ENCODE measurements at places on chromosomes 7 and 10.

DNA sequence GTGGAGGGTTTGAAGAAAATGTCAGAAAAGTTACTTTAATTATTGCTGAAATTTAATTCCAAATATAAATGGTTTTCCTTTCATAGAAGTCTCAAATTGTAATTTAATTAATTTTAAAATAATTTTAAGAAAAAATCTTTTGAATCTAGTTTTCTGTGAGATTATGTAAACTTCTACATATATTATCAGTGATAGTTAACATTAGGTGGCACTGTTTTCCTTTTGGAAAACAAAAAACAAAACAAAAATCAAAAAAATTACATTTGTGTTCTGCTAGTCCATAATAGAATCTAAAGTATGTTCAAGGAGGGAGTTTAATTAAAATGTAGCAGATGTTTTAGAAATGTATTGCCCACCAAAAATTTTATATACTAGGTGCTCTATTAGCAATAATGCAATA lies 1456.7 kb downstream of the REEP3 start:
- no peak for DNase-seq

DNA sequence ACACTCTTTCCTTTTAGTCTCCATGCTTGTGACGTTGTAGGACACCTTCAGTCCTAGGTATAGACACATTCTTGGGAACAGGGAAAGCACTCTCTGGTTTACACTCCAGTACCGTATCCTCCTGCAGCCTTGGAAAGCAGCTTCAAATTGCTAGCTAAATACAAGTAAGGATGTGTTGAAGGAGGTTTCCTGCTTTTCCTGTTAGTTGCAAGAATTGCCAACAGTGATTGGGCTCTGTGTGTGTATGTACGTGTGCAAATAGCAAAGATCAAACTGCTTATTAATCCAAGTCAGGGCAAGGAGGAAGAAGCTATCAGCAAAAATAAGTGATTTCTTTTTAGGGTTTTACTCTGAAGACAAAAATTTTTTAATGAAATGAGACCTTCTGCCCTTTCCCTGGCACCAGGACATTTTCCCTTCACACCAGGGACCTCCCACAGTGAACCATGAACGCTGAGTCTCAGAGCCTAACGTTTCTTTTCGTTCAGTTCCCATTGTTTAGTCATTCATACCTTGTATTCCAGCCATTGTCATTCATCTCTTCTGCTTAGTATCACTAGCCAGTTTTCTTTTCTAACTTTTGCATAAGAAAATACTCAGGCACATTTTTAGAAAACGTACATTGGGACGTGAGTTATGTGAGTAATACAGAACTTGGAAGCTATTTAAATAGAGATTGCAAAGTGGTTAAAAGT lies 36.9 kb upstream of the AUTS2 start:
- DNase-seq: no peak

DNA sequence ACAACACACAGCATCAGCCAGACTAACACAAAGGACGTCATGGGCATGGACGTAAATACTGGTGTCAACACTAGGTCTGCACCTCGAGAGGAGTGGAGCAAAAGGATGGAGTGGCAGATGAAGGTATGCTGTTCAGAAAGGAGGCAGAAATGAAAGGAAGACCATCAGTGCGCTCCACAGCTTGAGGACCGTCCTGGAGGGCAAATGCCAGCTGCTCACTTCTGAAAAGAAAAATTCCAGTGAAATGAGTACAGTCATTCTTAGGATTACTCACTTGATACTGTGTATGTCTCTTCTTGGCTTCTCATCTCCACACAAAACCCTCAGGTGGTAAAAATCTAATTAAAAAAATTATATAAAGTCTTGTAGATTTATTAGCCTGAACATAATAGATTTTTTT lies 44.8 kb downstream of the EGFR start:
- DNase-seq: no peak

DNA sequence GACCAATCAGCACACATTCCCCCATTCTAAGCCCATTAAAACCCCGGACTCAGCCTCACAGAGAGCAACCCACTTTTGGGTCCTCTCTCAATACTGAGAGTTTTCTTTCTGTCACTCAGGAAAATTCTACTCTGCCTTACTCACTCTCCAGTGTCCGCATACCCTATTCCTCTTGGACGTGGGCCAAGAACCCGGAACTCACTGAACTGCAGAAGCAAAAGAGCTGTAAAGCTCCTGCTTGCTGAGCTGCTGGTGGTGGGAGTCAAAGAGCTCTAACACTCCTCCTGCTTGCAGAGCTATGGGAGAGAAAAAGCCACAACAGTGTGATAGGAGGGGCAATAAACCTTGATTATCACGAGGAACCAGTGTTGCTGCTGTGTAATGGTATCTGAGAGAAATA lies 386.9 kb downstream of the POM121L12 start:
- DNase-seq: no peak

- DNase-seq: no peak
These were observed 49.8 kb upstream of the LEP start for GRCh38 chr7:128191136-128191844.

- DNase-seq: no peak
These were observed 398.0 kb downstream of the NXPH1 start for GRCh38 chr7:8831376-8831775.

DNA sequence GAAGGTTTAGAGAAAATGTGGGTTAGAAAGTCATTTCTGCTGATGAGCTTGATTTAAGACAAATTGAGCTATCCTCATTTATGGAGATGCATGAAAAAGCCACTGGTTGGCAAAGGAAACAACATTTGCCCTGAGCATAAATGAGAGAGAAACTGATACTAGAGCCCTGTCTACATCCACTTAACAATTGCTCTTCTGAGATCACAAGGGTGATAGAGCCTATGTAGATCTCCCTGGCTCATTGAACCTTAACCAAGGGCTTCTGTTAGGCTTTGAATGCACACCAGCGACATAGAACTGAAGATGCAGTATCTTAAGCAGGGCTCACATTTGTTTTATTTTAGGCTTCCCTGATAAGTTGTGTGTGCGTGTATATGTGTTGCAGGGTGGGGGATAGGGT lies 35.0 kb downstream of the GPR141 start:
- no peak for DNase-seq

DNA sequence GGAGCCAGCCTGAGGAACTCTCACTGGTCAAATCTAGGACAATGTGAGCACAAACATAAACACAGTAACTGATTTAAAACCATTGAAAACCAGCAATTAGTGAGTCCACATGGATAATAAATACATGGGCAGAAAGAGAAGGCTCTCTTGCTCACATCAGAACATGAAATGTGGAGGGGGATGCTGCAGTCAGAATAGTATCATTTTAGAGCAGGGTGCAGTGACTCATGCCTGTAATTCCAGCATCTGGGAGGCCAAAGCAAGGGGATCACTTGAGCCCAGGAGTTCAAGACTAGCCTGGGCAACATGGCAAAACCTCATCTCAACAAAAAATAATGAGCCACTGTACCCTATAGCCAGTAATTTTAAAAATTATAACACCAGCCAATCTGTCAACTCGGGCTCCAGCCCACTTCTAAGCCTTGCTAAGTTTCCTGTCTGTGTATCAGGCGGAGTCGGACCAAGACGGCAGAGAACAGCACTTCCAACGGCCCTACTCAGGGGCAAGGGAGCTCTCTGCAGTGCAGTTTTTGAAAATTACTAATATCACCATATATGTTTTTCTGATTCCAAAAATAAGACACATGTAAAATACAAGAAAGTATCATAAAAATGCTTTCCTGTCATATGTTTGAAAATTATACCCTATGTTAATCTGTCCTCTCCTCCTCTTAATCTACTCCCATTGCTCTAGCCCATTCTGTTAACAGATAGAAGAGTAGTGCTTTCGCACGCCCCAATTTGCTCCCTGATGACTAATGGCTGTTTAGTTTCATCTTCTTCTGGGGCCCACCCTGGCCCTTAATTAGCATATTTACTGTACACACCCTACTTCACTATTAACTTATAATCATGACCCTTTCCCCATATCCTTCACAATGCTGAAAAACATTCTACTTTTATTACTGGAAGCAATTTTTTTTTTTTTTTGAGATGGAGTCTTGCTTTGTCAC lies 17.1 kb downstream of the URGCP start:
- DNase-seq: no peak

DNA sequence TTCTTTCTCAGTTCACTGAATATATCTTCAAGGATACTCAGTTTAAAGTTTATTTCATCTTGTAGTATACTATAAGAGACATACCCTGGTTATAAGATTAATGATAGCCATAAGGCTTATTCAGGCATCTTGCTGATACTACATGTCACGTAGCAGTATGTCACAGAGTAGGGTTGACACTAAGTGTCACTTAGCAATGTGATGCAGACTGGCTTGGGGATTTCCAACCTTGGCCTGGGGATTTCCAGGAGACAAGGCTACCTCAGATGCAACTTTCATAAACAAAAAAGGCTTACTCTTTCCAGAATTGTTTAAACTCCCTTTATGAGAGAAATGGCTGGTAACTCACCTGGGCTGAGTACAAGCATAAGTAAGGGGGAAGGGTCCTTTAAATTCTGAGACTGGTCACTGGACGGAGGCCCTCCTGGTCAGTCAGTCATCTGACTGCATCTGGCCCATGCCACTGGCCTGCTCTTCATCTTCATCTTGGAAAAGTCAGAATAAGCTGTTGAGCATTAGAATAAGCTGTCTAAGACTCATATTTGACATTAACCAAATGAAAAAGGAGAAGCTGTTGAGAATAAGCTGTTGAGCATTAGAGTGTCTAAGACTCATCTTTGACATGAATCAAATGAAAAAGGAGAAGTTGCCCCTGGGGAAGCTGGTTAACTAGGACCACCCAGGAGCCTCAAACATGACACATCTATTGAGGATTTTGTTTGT lies 9.5 kb downstream of the SLC13A1 start:
- no peak for DNase-seq

- no peak for DNase-seq
These were observed 509.5 kb upstream of the CELF2 start for GRCh38 chr10:10508211-10508610.

DNA sequence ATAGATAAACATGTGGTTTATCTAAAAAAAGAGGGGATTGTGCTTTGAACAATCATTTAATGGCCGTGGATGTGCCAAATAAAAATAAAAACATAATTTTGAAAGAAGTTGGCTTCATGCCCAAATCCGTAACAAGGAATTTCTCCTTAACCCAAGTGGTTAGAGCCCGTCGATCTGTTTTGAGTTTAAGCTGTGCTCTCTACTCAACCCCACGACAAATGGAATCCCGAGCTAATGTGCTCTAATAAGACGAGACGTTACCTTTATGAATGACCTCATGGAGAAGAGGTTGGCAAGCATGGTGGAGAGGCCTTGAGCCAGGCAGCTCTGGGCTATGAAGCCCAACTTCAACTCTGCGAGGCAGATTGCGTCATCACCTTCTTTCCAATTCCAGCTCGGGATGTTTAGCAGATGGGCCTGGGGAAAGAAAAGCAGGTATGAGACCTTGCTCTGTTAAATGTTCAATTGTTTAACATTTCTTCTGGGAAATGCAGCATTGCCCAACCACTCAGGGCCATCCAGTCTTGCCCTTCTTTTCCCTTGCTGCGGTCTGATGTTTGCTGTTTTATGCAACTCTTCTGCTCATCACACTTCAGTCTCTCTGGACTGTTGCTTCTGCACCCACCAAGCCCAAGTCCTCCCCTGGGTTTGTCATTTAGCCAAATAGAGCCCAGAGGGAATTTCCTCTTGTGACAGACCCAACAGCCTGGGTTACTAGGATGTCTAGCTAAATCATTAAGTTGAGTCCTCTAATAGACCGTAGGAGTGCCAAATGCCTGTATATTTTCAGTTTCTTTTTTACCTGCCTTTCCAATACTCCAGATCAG lies 564.6 kb downstream of the KCNMA1 start:
- no peak for DNase-seq

DNA sequence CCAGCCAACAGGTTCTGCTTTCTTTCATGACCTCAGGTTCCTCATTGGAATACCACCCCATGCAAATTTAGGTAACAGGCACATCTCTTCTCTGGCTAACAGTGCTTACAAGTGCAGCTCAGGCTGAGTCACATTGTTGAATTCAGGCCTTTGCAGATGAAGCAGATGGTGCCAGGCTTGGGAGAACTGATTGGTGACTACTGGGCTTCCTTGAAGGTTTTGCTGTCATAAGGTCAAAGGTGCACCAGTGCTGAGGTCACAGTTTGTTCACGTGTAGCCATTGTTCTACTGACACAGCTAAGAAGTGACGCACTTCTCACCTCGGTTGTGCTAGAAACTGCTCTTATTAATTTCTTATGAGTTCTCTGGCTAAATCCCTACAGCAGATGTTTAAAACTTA lies 128.6 kb upstream of the BMPER start:
- DNase-seq: no peak

DNA sequence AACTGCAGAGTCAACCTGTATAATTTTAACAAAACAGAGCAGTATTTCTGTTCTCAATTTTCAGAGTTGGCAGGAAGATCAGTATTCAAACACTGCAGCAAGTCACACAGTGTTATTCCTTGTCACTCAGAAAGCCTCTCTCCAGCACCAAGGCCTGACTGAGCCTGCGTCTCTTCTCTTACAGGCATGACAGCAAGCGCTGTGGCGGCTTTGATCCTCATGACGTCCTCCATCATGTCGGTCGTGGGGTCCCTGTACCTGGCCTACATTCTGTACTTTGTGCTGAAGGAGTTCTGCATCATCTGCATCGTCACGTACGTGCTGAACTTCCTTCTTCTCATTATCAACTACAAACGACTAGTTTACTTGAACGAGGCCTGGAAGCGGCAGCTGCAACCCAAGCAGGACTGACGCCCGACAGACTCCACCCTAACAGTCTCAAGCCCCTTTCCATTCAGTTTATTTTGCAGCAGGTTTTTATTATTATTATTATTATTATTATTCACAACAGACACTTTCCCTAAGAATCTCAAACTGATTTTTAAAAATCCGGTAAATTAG lies 28.0 kb downstream of the GUSB start:
- no peak for DNase-seq

DNA sequence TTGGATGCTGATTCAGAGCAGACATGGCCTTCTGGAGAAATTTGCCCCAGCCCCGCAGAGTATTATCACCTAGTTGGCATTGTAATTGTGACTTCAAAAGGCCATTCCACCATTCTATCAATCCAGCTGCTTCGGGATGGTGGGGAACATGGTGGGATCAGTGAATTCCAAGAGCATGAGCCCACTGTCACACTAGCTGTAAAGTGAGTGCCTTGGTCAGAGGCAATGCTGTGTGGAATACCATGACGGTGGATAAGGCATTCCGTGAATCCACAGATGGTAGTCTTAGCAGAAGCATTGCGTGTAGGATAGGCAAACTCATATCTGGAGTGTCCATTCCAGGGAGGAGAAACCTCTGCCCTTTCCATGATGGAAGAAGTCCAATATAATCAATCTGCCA lies 13.3 kb upstream of the TMEM248 start:
- no peak for DNase-seq

DNA sequence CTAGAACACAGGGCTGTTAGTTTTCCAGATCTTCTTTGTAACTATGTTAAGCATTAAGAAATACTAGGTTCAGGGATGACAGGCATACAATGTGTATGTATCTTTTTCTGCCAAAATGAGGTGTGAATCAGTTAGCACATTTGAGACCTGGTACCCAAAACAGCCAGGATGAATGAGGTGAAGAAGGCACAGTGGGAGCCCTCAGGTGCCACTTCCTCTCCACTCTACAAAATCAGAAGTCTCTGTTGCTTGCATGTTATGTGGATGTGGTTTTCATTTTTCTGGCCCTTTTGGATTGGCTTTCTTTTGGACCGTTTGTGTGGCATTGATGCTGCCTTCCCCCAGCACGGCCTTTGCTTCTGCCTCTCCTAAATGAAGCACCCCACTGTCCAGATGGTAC lies 15.4 kb upstream of the TBXAS1 start:
- DNase-seq: no peak
